ENCODE measurements at places on chromosomes 3 and 15.

- no peak for DNase-seq
These were observed 43.0 kb downstream of the VGLL4 start for GRCh38 chr3:11600501-11601282.

DNA sequence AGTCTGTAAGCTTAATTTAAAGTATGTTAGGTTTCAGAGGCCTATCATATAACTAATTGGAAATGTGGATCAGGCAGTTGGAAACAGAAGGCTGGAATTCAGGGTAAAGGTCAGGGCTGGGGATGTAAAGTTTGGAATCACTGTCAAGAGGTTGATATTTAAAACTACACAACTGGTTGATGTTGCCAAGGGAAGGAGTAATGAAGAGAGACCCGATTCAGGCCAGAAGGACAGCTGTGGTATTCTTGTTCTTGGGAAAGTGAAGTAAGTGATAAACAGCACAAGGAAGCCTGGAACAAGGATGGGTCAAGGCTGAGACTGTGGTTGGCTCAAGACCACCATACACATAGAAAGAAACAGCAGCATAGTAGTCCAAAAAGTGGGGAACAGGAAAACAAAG, 654.2 kb downstream of the NTRK3 start:
- no peak for DNase-seq

DNA sequence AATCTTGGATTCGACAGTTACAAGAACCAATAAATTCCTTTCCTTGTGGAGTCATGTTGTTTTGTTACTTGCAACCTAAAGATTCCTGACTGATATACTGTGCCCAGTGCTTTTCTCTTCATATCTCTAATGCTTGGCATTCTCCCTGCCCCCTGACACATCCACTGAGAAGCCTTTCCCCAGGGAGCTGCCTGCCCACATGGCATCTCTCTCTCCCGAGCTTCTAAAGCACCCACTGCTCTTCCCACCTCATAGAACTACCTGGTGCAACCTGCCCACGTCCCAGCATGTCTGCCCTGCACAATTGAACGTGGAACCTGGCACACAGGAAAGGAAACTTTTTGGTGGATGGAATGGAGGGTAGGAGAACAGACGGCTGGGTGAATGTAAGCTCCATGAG, 6.8 kb downstream of the CYP8B1 start:
- DNase-seq, result no peak

GRCh38 chr3:118075873-118076272, 958.8 kb downstream of the IGSF11 start:
- DNase-seq, result no peak

DNA sequence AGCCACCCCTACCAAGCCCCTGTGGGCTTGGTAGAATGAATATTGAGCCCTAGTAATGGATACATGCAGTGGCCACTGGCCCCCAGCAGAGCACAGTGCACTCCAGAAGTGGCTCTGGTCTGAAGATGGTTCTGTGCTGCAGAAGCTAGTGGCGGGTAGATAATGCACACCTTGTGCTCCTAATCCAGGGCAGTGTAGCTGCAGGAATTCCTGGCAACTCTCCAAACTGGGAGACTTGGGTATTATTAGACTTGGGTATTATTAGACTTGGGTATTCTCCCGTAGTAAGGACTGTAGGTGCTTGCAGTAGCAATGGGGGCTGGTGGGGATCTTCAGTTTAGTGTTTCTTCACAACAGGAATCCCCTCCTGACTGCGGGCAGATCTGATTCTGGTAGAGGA, 34.7 kb downstream of the NUSAP1 start:
- no peak for DNase-seq

DNA sequence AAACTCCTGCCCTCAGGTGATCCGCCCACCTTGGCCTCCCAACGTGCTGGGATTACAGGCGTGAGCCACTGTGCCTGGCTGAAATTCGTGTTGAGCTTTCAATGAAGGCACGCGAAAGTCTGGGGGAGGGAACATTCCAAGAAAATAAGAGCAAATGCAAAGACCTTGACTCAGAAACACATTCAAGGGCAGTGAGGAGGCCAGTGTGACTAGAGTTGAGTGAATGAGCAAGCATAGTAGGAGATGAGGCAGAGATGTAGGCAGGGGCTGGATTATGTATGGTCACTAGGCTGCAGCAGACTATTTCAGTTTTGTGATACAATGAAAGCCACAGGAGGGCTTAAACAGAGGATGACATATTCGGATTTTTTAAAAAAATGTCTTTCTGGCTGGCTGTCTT, 67.0 kb downstream of the SCN11A start:
- no peak for DNase-seq

GRCh38 chr15:27623149-27623548, 476.0 kb downstream of the OCA2 start:
- no peak for DNase-seq

GRCh38 chr15:99158626-99159412, 53.9 kb downstream of the SYNM start:
- DNase-seq, result no peak

GRCh38 chr15:62985768-62986167, 56.8 kb upstream of the TPM1 start:
- no peak for DNase-seq

DNA sequence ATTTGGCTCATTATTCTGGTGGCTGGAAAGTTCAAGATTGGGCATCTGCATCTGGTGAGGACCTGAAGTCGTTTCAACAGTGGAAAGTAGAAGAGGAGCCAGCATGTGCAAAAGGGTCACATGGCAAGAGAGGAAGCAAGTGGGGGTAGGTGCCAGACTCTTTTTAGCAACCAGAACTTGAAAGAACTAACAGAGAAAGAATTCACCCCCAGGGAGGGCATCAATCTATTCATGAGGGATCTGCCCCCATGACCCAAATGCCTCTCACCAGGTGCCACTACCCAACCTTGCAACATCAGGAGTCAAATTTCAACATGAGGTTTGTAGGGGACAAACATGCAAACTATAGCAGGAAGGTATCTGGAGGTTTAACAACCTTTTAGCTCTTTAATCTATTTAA, 10.3 kb upstream of the RYK start:
- DNase-seq, result no peak

DNA sequence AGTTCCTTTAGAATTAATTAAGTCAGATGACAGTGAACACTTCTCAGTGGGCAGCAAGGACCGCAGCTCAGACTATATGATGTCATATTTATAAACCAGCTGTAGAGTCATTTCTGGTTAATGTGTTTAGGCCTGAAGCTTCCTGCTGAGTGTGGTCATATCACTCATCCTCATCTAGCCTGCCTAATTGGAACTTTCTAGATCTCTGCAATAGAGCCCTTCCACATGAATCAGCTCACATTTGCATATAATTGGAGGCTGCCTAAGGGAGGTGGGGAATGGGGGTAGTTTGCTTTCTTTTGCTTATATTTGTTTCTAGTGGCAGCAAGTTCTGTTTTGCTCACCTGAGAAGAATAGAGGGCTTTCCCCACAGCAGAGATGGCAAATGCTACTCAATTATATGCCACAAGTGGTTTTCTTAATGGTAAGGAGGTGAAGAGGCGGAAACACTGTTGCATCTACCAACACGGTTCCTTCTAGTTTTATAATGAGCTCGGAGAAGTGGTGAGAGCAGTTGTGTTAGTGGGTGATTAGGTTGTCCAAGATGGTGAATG, 148.1 kb downstream of the KLHL25 start:
- DNase-seq, result no peak

Measured in pancreas (tissue), 10 donors.